ENCODE measurements at places on chromosomes 13 and 19.

GRCh38 chr13:80359778-80360452, 19.0 kb upstream of the SPRY2 start:
- DNase-seq = no peak

- DNase-seq = no peak
Observed at GRCh38 chr19:8631425-8631819, 989 bp downstream of the NFILZ start.

DNA sequence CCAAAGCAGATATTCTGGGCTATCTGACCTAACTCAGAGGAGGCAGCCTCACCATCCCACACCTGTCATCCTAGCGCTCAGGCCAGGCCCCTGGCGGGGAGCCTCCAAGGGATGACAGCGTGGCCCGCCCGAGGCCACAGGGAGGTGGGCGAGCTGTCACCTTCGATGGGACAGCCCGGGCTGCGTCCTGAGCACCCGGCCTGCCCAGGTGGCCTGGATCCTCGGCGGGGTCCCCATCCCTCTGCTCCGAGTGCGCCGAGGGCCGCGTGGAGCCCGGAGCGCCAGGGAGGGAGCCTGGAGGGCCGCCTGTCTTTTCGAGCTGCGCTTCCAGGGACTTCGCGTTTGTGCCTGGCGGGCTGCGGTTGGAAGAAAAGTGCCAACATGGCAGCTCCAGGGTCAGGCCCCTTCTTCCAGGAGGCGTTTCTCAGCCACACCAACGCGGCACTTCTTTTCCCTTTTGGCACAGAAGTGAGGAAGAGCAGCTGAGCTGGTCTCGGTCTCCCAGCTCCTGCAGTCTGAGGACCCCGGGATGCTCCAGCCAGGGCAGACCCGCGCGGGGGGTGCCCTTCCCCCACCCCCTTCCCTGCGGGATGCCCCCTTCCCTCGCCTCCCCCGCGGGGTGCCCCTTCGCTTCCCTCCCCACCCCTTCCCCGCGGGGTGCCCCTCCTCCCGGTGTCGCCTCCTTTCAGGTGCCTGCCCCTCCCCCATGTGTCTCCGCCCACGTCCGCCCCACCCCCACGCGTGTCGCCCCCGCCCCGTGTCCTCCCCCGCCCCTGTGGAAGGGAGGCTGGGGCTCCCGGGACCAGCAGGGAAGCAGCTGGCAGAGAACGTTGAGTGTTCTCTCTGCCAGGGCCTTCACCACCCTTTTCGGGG, 42.3 kb downstream of the GJA3 start:
- no peak for DNase-seq

DNA sequence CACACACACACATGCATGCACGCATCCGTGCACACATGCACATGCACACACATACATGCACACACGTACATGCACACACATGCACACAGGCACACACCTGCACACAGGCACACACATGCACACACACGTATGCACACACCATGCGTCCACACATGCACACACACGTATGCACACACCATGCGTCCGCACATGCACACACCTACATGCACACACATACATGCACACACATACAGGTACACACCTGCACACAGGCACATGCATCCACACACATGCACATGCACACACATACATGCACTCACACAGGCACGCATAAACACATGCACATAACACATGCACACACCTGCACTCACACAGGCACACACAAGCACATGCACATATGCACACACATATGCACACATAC, 112.1 kb downstream of the DPF1 start:
- no peak for DNase-seq

Measured in PC-9 (cell line).